Foreskin keratinocyte (primary cell): ENCODE measurements at places on chromosomes 6 and 20. TPM values are rescaled to one million over a fixed set of nuclear protein-coding genes. Genes with fewer than 3 reads are reported as not detected.

The HLA-DPA1 gene
- 0.46 TPM in 1 of 2 replicates, not detected in the other for total RNA-seq

The HRH3 gene
- total RNA-seq: not detected in 2 replicates

The SLC35D3 gene
- not detected in 2 replicates for total RNA-seq

GRCh38 chr6:4801491-4802110, 25.4 kb downstream of the CDYL start:
- DNase-seq: no peak

DNA sequence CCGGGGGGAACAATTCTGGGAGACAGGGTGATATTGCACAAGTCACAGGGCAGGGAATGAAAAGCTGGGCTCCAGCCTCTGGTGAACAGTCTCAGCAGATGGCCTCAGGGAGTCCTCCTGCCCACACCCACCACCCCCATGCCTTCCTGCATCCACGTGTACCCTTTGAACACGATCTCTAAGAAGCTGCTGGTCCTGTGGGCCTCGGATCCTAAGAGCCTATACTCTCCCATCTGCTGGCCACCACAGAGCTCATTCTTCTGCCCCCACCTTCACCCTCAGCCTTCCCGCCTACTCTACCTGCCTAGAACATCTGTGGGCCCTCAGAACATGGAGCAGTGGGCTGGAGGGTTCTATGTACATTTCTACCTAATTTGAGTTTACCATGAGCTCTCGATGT, 60.3 kb downstream of the TRERF1 start:
- DNase-seq: no peak

DNA sequence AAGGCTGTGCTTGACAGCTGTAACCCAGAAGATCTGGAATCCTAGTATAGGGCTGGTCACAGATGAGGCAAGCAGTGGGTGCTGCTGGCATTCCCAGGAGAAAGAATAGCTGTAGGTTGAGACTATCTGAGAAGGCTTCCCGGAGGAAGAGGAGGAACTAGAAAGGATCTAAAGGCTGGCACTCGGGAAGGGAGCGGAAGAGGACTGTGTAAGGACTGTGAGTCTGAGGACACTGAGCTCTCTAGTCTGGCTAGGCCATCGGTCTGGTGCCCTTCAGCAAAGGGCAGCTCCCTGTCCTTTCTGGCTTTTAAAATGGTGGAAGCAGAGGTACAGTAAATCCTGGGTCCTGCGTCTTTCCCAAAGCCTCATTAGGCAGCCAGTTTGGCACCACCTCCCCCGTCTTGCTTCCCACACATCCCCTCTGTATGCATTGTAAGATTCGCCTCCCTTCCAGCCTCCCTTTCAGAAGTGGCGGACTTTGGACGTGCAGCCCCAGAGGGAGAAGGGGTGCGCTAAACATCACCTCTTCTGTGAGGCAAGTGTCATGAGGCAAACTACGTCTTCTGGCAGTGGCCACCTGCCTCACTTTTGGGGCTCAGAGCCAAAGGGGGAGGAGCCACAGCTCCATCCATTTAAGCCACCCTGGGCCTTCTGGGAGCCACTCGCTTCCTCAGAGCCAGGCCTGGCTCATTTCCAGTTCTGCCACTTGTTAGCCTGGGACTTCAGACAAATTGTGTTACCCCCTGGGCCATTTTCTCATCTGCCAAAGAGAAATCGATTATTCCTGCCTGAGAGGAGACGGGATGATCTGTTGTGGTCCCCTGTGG, 8.6 kb downstream of the SNPH start:
- no peak for DNase-seq

GRCh38 chr20:44651684-44652423, at the start of gene ADA:
ADA (minus strand) TSS chr20:44651699; CDS start chr20:44651607, 92 bp downstream.
- DNase-seq: no peak

DNA sequence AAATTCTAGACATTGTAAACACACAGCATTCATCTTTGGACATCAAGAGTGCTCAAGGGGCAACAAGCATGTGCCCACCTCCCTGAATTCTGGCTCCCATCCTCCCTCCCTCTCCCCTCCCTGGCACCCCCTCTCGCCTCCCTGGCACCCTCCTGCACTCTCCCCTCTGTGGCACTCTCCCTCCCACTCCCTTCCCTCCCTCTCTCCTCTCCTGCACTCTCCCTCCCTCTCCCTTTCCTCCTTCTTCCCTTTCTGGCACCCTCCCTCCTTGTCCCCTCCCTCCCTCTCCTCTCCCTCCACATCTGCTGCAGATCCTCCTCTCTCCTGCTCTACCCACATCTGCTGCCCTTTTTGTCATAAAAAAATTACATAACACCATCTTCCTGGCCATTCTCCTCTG, 113.0 kb upstream of the SLC22A23 start:
- no peak for DNase-seq

DNA sequence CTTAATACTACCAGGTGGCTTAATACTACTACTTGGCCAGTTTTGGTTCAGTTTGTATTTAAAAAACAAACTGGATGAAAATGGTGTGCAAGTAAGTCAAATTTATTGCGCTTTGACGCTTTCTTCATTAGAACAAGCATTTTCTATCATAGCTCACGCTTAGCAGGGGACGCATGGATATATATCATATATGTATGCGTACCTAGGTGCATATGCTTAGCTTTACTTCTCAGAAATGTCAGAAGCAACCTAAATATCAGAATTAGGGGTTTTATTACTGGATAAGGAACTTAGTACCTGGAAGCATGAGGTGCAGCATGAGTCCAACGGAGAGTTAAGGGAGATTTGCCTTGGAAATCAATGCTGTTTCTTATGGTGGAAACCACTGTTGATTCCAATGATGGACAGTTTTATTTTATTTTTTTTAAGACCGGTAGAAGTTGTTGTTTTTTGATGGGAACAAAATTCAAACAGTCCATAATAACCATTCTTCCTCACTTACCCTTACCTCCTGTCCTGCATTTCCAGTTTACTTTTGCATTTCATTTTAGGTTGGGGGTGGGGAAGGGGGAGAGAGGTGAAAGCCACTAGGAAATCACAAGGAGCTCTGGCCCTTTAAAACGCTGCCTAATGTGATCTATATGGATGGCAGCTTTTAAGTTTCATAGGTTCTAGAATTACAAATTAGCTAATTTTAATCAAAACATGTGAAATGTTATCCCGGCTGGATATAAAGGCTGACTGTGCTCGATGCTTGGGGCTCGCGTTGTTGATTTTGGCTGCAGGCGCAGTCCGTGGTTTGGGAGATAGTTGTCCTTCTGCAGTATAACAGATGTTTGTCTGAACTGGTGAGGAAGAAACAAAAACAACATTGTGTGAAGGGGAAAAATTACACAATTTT, 2.1 kb downstream of the SOBP start:
- DNase-seq: no peak

DNA sequence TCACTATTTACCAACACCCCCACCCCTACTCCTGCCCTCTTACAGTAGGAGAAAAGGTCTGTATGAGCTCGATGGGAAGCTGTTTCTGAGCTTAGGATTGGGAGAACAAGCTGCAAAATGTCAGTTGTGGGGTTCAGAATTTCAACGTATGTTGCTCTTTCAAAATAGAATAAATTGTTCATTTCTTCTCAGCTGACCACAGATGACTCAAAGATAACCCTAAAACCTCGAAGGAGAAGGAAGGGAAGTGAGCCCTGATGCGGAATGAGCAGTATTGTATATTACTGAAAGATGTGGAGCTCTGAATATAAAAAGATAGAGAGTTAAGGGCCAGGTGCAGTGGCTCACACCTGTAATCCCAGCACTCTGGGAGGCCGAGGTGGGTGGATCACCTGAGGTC, 35.9 kb upstream of the MYLIP start:
- DNase-seq: no peak

- DNase-seq: no peak
Measured at GRCh38 chr6:113488812-113489685, 368.1 kb upstream of the MARCKS start.
